ENCODE measurements at places on chromosomes 2 and 18. TPM values are rescaled to one million over a fixed set of nuclear protein-coding genes. Genes with fewer than 3 reads are reported as not detected.

IL1R2 gene
- total RNA-seq = not detected

- DNase-seq = peak; percentile 85
These were observed 1674.5 kb upstream of the NXPH2 start for GRCh38 chr2:140454717-140455116.

GRCh38 chr2:95030496-95030895 lies 5.0 kb downstream of the MAL start:
- peak; percentile 55 for DNase-seq

POTEC gene
- total RNA-seq = not detected

SERPINB13 gene
- not detected for total RNA-seq

DNA sequence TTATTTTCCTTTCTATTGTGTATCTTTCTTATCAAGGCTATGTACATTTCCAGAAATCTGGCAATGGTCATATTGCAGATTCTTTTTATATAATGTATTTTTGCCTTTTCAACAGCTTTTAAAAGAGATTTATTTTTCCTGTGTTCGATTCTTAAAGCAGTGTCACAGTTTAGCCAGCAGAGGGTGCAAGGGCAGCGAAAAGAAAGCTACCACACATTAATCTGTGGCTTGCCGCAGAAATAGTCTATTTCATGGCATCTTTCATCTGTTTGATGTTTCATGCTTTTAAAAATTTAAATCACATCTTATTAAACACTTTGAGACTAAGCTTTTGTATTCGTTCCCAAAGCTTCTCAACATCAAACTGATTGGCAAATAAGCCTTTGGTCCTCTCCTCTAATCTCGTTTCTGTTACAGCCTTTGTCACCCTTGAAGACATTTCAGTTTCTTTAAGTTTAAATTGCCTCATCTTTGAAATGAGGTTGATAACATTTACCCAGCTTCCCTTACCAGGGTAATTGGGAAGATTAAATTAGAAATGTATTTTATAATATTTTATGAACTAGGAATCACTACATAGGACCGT lies 73.3 kb downstream of the PIK3C3 start:
- peak; percentile 52 for DNase-seq

GRCh38 chr2:38301969-38302702 lies 74.9 kb downstream of the ATL2 start:
- DNase-seq = peak; percentile 22
